ENCODE measurements at places on chromosomes 3 and 15. TPM values are rescaled to one million over a fixed set of nuclear protein-coding genes. Genes with fewer than 3 reads are reported as not detected.

The IGSF11 gene
- 1.9 TPM for total RNA-seq

The CPA3 gene
- 2.4 TPM for total RNA-seq

The SI gene
- 0.21 TPM for total RNA-seq

The ANKRD34C gene
- total RNA-seq, result not detected

The SLC9C1 gene
- not detected for total RNA-seq

The CLRN1 gene
- total RNA-seq, result not detected

The GRK7 gene
- total RNA-seq, result not detected
